ENCODE measurements at places on chromosomes 16 and 17. TPM values are rescaled to one million over a fixed set of nuclear protein-coding genes. Genes with fewer than 3 reads are reported as not detected.

- no peak overlapping the region for H3K27ac ChIP-seq
- no peak overlapping the region for H3K4me3 ChIP-seq
- no peaks in the 10 kb centered on the region for H3K27me3 ChIP-seq
- H3K36me3 ChIP-seq: no peaks in the 10 kb centered on the region
- no peaks in the 10 kb centered on the region for H3K4me1 ChIP-seq
Measured at GRCh38 chr16:6286176-6286575, 1046.5 kb upstream of the RBFOX1 start.

DNA sequence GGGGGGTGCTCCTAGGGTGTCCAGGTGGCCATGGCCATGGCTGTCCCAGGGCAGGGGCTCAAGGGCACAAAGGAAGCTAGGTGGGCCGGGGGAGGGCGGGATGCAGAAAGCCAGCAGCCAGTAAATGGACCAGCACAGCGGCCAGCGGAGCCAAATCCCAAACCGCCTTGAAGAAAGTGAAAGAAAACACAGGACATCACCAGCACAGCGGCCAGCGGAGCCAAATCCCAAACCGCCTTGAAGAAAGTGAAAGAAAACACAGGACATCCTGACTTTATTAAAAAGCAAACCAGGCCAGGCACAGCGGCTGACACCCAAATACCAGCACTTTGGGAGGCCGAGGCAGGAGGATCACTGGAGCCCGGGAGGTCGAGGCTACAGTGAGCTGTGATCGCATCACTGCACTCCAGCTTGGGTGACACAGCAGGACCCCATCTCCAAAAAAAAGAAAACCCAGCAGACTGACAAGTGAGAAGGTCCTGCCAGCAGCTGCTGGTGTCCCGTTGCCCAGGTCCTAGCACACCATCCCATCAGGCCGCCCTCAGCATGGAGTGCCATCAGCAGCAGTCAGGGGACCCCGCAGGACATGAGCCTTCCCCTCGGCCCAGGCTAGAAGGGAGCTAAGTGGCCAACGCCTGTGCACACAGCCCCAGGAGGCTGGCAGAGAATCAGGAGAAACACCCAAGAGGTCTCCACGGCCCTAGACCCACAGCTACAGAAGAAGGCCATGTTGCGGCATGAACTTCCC lies 17.0 kb downstream of the SLC38A10 start:
- H3K4me1 ChIP-seq: peaks cover 22% of the 10 kb centered on the region
- peak overlapping the region; percentile 31 for H3K27ac ChIP-seq
- no peak for DNase-seq
- no peak overlapping the region for H3K4me3 ChIP-seq

The SULT1A4 gene
- total RNA-seq: 2.0 TPM

DNA sequence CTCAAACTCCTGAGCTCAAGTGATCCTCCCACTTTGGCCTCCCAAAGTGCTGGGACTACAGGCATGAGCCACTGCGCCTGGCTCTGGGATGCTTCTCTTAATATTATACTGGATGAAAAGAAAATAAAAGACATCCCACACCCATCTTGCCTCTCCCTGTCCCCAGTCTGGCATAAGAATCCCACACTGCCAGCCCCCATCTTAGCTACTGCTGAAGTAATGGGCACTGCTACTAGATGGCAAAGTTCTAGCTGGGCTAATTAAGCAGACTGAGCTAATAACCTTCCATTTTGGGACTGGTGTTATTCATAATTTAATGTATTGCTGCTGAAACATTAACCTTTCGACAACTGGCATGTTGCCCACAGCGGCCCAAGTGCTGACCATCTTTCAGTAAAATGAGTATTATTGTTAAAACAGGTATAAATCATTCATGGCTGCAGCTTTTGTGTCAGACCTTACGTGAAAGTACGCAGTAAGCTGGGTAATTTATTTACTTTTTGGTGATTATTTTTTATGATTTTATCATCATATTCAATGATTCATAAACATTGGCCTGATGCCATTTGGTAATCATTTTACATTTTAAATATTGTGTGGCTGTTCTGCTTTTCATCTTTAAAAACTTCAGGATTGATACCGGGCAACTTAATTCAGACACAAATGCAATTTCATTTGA lies 47.4 kb upstream of the ZFHX3 start:
- no peaks in the 10 kb centered on the region for H3K36me3 ChIP-seq
- DNase-seq: no peak
- H3K4me1 ChIP-seq: no peaks in the 10 kb centered on the region
- no peaks in the 10 kb centered on the region for H3K27me3 ChIP-seq
- H3K4me3 ChIP-seq: no peak overlapping the region

GRCh38 chr16:67897231-67897630 lies 4.2 kb downstream of the PSKH1 start:
- no peak overlapping the region for H3K4me3 ChIP-seq
- H3K36me3 ChIP-seq: no peaks in the 10 kb centered on the region
- peaks cover 36% of the 10 kb centered on the region for H3K4me1 ChIP-seq
- H3K27me3 ChIP-seq: no peaks in the 10 kb centered on the region
- H3K27ac ChIP-seq: no peak overlapping the region

Data from thyroid gland (tissue), 4 donors.